ENCODE measurements at places on chromosomes 6 and 20. TPM values are rescaled to one million over a fixed set of nuclear protein-coding genes. Genes with fewer than 3 reads are reported as not detected.

TMC2 gene
- total RNA-seq, result not detected

SLC2A4RG gene
- 34.5 TPM for total RNA-seq

C2 gene
- 19.1 TPM for total RNA-seq

PSORS1C2 gene
- not detected for total RNA-seq

UCKL1 gene
- total RNA-seq, result 11.8 TPM

APOM gene
- 2.2 TPM for total RNA-seq

GPR6 gene
- total RNA-seq, result not detected

Data from articular chondrocyte of knee joint (primary cell).